ENCODE measurements at places on chromosomes 3 and 15.

GRCh38 chr3:132318451-132318850 is 1.2 kb downstream of the ACP3 start:
- no peak for DNase-seq

DNA sequence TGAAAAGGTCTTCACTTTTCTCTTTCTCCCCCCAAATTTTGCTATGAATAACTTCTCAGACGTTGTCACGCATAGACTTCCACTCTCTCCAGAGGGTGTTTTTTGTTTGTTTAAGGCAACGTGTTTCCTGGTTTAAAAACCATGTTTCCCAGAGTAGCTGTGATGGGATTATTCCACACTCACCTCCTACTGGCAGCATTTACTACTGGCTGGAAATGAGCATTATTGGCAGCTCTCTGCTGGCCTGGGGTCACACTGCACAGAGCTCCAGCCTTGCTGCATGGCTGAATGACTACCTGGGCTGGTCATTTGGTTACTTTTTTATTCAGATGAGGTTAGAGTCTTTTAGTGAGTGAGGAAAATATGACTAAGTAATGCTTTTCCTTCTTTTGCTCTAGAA is 65.2 kb downstream of the RARB start:
- DNase-seq = no peak

- no peak for DNase-seq
These were observed 64.7 kb downstream of the BFSP2 start for GRCh38 chr3:133464573-133464972.

- no peak for DNase-seq
These were observed 79.5 kb downstream of the CD200R1L start for GRCh38 chr3:112767177-112767576.

- DNase-seq = no peak
These were observed 478.7 kb downstream of the MFSD1 start for GRCh38 chr3:159280386-159281191.

DNA sequence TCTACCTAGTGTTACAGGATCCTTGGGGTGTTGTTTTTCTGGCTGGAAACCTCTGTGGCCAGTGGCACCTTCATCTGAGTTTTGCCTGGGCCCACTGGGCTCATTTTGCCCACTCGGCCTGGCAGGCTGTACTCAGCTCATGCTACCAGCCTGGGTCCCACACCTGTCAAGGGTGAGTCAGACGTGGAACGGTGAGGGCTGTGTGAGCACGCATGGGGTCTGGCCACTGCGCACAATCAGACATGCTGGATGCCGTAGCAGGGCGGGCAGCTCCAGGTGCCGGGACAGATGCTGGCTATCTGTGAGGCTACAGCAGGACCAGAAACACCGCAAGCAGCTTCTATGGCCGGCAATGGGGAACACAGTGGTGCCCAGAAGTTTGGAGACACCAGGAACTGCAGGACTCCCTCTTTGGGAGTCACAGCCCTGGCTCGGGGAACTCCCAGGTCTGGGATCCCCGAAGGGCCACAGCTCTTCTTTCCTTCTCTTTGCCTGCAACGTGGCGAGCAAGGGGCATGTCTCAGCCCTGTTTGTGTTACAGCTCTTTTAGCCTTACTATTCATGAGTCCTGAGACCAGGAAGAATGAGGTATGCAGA is 35.9 kb upstream of the DNAJC13 start:
- DNase-seq = no peak

DNA sequence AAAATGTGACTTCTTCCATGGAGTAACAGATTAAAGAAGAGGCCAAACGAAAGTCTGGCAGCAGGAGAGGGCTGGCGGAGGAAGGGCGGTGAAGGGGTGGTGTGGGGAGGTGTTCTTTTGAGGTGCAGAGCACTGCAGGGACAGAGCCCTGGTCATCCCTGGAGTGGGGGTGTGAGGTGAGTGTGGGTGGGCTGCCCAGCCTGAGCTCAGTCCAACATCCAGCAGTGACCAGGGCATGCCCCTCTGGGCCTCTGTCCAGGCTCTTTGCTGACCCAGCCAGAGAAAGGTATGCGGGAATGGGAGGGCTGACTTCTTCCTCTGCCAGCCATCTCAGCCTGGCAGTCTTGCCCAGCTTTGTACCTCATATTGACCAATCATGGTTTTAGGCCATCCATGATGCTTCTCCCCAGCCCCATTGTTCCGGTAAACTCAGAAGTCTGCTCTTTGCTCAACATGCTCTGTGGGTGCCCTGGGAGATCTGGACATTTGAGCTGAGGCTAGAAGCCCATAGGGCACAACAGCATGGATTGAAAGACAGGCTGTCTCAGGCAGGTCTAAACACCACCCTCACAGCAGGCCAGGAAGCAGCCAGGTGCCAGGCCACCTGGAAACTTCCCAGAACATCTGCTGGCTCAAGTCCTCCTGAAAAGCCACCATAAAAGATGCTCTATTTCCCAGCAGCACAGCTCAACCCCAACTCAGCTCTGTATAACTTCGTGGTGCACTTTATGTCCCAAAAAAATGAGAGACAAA is 25.9 kb upstream of the CXCR6 start:
- DNase-seq = no peak

GRCh38 chr3:9198899-9199335 is 50.5 kb downstream of the SRGAP3 start:
- no peak for DNase-seq

All from HEK293T (cell line).